Activated naive CD4-positive, alpha-beta T cell treated with anti-CD3 and anti-CD28 coated beads for 36 hours (primary cell): ENCODE measurements at places on chromosomes 7 and 10. TPM values are rescaled to one million over a fixed set of nuclear protein-coding genes. Genes with fewer than 3 reads are reported as not detected.

- H3K4me3 ChIP-seq = no peak overlapping the region
- no peak overlapping the region for H3K27ac ChIP-seq
- no peaks in the 10 kb centered on the region for H3K27me3 ChIP-seq
- no peak for DNase-seq
These were observed 51.6 kb upstream of the PDGFA start for GRCh38 chr7:571096-571717.

- DNase-seq = no peak
- H3K27ac ChIP-seq = no peak overlapping the region
- H3K4me1 ChIP-seq = no peaks in the 10 kb centered on the region
- peaks cover 8% of the 10 kb centered on the region for H3K36me3 ChIP-seq
- H3K4me3 ChIP-seq = no peak overlapping the region
These were observed 181.1 kb downstream of the ST7 start for GRCh38 chr7:117134411-117134810.

CNNM1 gene
- total RNA-seq = 0.81 TPM

- DNase-seq = no peak
- no peaks in the 10 kb centered on the region for H3K36me3 ChIP-seq
- H3K4me3 ChIP-seq = no peak overlapping the region
- H3K27ac ChIP-seq = no peak overlapping the region
- H3K4me1 ChIP-seq = no peaks in the 10 kb centered on the region
These were observed 206.5 kb downstream of the SORCS1 start for GRCh38 chr10:106957823-106958588.

DNA sequence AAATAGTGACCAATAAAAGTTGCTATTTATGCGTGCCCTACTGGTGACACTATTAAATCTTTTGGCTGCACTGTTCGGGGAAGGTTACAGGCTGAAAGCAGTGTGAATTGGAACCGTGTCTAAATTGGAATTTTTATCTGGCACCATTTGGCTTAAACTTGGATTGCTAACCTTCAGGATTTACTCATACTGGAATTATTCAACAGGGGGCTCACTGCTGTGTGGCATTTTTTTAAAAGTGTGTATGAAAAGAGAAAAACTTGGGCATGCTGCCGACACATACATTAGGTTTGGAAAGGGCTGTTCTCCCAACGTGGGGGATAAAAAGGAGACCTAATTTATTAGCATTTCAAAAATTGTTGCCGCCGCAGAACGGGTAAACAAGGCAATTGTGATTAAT is 537.9 kb upstream of the MGMT start:
- DNase-seq = no peak
- no peak overlapping the region for H3K27ac ChIP-seq
- no peaks in the 10 kb centered on the region for H3K4me1 ChIP-seq
- H3K36me3 ChIP-seq = no peaks in the 10 kb centered on the region
- no peak overlapping the region for H3K4me3 ChIP-seq

GRCh38 chr10:35226507-35226906 is 99.9 kb downstream of the CREM start:
- no peaks in the 10 kb centered on the region for H3K36me3 ChIP-seq
- no peaks in the 10 kb centered on the region for H3K27me3 ChIP-seq
- H3K4me3 ChIP-seq = no peak overlapping the region
- no peak overlapping the region for H3K27ac ChIP-seq
- H3K4me1 ChIP-seq = peaks cover 7% of the 10 kb centered on the region

- no peaks in the 10 kb centered on the region for H3K27me3 ChIP-seq
- peaks cover 4% of the 10 kb centered on the region for H3K4me1 ChIP-seq
- no peak overlapping the region for H3K27ac ChIP-seq
- no peak overlapping the region for H3K4me3 ChIP-seq
- DNase-seq = no peak
These were observed 183.1 kb downstream of the TAX1BP1 start for GRCh38 chr7:27922907-27923641.

DNA sequence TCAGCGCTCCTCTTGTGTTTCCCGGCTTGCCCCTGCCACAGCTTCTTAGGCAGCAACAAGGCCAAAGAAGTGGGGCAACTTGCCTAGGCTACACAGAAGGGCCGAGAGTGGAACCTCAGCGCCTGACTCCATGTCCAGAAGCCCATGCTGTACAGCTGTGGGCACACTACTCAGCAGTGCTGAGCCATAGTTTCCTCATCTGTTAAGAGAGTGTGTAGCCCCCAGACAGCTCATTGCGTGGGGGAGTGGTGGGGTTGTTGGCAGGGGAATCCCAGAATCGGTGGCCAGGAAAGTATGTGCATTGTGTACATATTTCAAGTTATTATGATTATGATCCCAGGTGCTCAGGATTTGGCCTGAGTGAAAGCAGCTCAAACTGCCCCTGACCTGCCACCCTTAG is 96.2 kb downstream of the CDH23 start:
- no peak for DNase-seq
- H3K4me3 ChIP-seq = no peak overlapping the region
- no peak overlapping the region for H3K27ac ChIP-seq
- no peaks in the 10 kb centered on the region for H3K36me3 ChIP-seq

- peaks cover 14% of the 10 kb centered on the region for H3K4me1 ChIP-seq
- peaks cover 11% of the 10 kb centered on the region for H3K27me3 ChIP-seq
- no peak for DNase-seq
- H3K4me3 ChIP-seq = no peak overlapping the region
- H3K27ac ChIP-seq = no peak overlapping the region
These were observed 111.0 kb downstream of the EGFR start for GRCh38 chr7:55129541-55130394.

EVX1 gene
- not detected for total RNA-seq

- no peak overlapping the region for H3K4me3 ChIP-seq
- DNase-seq = no peak
- peaks cover 7% of the 10 kb centered on the region for H3K36me3 ChIP-seq
- H3K27ac ChIP-seq = no peak overlapping the region
- no peaks in the 10 kb centered on the region for H3K4me1 ChIP-seq
- no peaks in the 10 kb centered on the region for H3K27me3 ChIP-seq
These were observed 27.4 kb downstream of the SCART1 start for GRCh38 chr10:133481086-133481643.

- H3K4me3 ChIP-seq = peak overlapping the region; percentile 7
- peak; percentile 22 for DNase-seq
- H3K27me3 ChIP-seq = no peaks in the 10 kb centered on the region
- peak overlapping the region; percentile 71 for H3K27ac ChIP-seq
These were observed 8.4 kb downstream of the OSBPL3 start for GRCh38 chr7:24971333-24972165.

ADARB2 gene
- total RNA-seq = 1.4 TPM
